A673 (cell line): ENCODE measurements at places on chromosomes 6 and 20. TPM values are rescaled to one million over a fixed set of nuclear protein-coding genes. Genes with fewer than 3 reads are reported as not detected.
A peak's percentile ranks its signal among the peaks of the same experiment; 100 is the strongest.

DNA sequence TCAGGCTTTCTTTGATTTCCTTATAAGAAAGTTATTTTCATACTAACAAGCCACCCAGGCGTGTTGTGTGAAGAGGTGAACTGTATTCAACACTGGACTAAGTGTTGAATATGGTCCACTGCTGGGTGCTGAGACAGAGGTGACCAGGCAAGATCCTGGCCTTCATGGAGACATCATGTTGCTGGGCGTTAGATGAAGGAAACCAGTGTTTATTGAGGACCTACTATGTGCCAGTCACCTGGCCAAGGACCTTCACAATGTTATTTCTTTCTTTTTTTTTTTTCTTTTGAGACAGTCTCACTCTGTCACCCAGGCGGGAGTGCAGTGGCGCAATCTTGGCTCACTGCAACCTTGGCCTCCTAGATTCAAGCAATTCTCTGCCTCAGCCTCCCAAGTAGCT is 1.9 kb upstream of the TREML1 start:
- no peak overlapping the region for H3K4me3 ChIP-seq
- no peaks in the 10 kb centered on the region for H3K36me3 ChIP-seq
- no peak overlapping the region for H3K27ac ChIP-seq
- DNase-seq, result no peak

- H3K27me3 ChIP-seq, result no peaks in the 10 kb centered on the region
- H3K4me3 ChIP-seq, result no peak overlapping the region
- DNase-seq, result no peak
- no peaks in the 10 kb centered on the region for H3K36me3 ChIP-seq
Measured at GRCh38 chr20:15071085-15071808, 733.8 kb upstream of the FLRT3 start.

GRCh38 chr6:42315991-42316970 is 98.6 kb upstream of the MRPS10 start:
- H3K4me3 ChIP-seq, result no peak overlapping the region
- no peak overlapping the region for H3K27ac ChIP-seq
- no peaks in the 10 kb centered on the region for H3K27me3 ChIP-seq
- no peaks in the 10 kb centered on the region for H3K4me1 ChIP-seq
- DNase-seq, result no peak
- no peaks in the 10 kb centered on the region for H3K36me3 ChIP-seq

- H3K27ac ChIP-seq, result no peak overlapping the region
- H3K4me1 ChIP-seq, result no peaks in the 10 kb centered on the region
- no peak overlapping the region for H3K4me3 ChIP-seq
- DNase-seq, result no peak
- H3K27me3 ChIP-seq, result peaks cover 3% of the 10 kb centered on the region
- no peaks in the 10 kb centered on the region for H3K36me3 ChIP-seq
Measured at GRCh38 chr6:25703005-25703404, 51.0 kb downstream of the SCGN start.

DNA sequence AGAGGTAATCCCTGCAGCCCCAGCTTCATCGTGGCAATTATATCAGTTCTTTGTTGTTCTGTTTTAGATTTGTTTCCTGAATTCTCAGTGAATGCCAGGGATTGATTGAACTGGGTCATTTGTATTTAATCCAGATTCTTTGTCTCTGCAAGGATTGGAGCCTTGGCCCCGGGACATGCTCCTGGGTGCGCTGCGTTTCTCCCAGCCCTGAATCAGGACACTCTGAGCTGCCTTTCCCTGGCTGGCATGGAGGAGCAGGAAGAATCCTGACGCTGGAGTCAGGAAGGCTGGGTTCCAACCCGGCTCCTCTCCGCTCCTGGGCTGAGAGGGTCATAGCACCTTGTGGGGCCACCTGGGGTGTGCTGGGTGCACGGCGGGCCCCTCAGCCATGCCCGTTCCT is 545.6 kb downstream of the QKI start:
- no peaks in the 10 kb centered on the region for H3K27me3 ChIP-seq
- H3K4me3 ChIP-seq, result no peak overlapping the region
- no peak for DNase-seq
- H3K4me1 ChIP-seq, result peaks cover 6% of the 10 kb centered on the region

- H3K36me3 ChIP-seq, result no peaks in the 10 kb centered on the region
- DNase-seq, result peak; percentile 58
- peaks cover 60% of the 10 kb centered on the region for H3K4me1 ChIP-seq
- no peak overlapping the region for H3K4me3 ChIP-seq
- H3K27me3 ChIP-seq, result no peaks in the 10 kb centered on the region
Measured at GRCh38 chr6:140077827-140078560, 703.5 kb upstream of the CITED2 start.

- no peaks in the 10 kb centered on the region for H3K4me1 ChIP-seq
- no peaks in the 10 kb centered on the region for H3K27me3 ChIP-seq
- no peaks in the 10 kb centered on the region for H3K36me3 ChIP-seq
- H3K4me3 ChIP-seq, result no peak overlapping the region
Measured at GRCh38 chr6:109872549-109872948, 105.6 kb upstream of the GPR6 start.

GRCh38 chr6:135062735-135063134 is 8.1 kb upstream of the HBS1L start:
- no peaks in the 10 kb centered on the region for H3K4me1 ChIP-seq
- peak; percentile 34 for DNase-seq
- H3K36me3 ChIP-seq, result no peaks in the 10 kb centered on the region
- H3K4me3 ChIP-seq, result no peak overlapping the region

DNA sequence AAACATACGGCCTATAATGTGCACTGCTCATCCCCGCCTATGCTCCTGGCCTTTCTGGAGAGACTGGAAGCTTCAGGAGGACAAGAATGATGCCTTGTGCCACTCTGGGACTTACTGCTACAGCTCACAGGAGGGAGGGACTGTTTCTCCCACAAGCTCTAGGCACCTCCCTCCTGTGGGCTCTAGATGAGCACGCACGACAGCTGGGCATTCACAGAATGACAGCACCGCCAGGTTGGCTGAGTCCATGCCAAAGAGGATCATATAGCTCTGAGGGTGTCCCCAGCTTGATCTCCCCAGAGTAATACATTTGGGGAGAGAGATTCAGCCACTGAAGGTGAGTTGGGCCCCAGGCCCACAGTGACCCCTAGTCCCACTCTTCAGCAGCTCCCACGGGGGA is 10.1 kb upstream of the PGC start:
- no peaks in the 10 kb centered on the region for H3K27me3 ChIP-seq
- H3K27ac ChIP-seq, result no peak overlapping the region
- no peaks in the 10 kb centered on the region for H3K36me3 ChIP-seq
- H3K4me1 ChIP-seq, result no peaks in the 10 kb centered on the region
- no peak for DNase-seq
- no peak overlapping the region for H3K4me3 ChIP-seq

GRCh38 chr6:154878871-154879491 is 116.1 kb upstream of the TIAM2 start:
- no peaks in the 10 kb centered on the region for H3K4me1 ChIP-seq
- no peaks in the 10 kb centered on the region for H3K27me3 ChIP-seq
- no peak overlapping the region for H3K27ac ChIP-seq
- no peak for DNase-seq
- no peaks in the 10 kb centered on the region for H3K36me3 ChIP-seq

DNA sequence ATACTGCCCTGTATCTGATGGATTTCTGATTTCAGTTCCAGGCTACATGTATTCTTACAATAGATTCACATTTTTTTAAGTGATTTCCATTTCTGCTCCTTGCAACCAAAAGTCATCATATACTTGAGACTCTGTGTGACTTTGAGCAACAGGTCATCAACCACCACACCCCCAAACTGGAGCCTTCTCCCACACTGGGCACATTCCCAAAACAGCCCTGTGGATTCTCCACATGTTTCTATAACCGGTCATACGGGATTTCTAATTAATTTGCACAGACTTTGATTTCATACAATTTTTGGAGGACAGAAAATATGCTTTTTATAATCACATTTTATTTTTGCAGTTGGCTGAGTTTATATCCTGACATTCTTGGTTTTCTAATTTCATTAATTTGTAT is 317.2 kb upstream of the ID4 start:
- H3K4me3 ChIP-seq, result no peak overlapping the region
- no peaks in the 10 kb centered on the region for H3K27me3 ChIP-seq
- H3K4me1 ChIP-seq, result no peaks in the 10 kb centered on the region
- DNase-seq, result no peak
- no peaks in the 10 kb centered on the region for H3K36me3 ChIP-seq

DNA sequence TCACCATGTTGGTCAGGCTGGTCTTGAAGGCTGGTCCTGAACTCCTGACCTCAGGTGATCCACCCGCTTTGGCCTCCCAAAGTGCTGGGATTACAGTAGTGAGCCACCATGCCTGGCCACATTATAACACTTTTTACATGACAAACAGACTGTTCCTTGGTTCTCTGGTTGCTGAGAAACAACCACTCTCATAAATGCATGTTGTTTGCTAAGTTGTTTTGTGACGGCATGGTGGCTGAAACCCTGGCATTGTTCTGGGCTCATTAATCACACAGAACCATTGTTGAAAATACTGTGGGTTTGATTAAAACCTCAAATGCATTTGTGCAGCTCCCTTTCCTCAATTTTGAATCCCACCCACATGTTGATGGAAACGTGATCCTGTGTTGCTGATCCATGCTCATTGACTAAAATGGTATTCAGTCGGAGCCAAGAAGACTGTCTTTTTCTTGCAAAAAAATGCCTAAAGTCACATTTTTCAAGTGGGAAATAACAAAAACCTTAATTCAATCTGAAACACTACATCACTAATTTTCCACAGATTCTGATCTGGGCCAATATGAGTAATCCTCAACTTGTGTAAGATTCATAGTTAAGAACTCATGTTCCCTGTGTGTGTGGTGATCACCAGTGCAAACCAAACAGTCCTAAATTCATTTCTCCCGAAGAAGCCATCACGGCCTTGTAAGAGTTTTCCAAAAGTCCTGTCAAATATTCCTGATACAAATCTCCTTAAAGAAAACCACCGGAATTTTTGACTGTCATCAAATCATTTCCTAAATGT is 132.8 kb downstream of the FNDC1 start:
- H3K27ac ChIP-seq, result no peak overlapping the region
- DNase-seq, result no peak
- H3K27me3 ChIP-seq, result peaks cover 4% of the 10 kb centered on the region
- no peak overlapping the region for H3K4me3 ChIP-seq

GRCh38 chr6:99501762-99502161 is 13.5 kb downstream of the USP45 start:
- H3K27me3 ChIP-seq, result no peaks in the 10 kb centered on the region
- H3K4me1 ChIP-seq, result peaks cover 23% of the 10 kb centered on the region
- H3K27ac ChIP-seq, result no peak overlapping the region
- H3K4me3 ChIP-seq, result no peak overlapping the region
- DNase-seq, result no peak

DNA sequence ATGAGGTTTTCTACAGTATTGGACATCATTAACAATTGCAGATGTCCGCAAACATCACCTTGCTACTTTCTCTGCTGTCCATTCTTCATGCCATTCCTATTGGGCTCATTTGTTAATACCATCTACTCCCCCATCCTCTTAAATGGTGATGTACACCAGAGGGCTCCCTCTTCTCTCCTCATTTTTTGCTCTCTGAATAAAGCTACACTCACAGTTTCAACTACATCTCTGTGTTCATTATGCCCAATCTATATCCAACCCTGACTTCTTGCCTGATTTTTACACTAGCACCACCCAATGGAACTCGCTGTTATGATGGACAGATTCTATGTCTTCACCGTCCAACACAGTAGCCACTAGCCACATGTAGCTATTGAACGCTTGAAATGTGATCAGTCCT is 288.1 kb upstream of the ID4 start:
- no peak overlapping the region for H3K27ac ChIP-seq

GRCh38 chr6:127131275-127131674 is 12.8 kb downstream of the RSPO3 start:
- H3K4me3 ChIP-seq, result no peak overlapping the region
- H3K4me1 ChIP-seq, result peaks cover 10% of the 10 kb centered on the region
- no peaks in the 10 kb centered on the region for H3K27me3 ChIP-seq
- DNase-seq, result no peak
- H3K27ac ChIP-seq, result no peak overlapping the region
- no peaks in the 10 kb centered on the region for H3K36me3 ChIP-seq

GRCh38 chr6:138456401-138456790 is 42.9 kb downstream of the NHSL1 start:
- DNase-seq, result no peak
- H3K4me1 ChIP-seq, result peaks cover 20% of the 10 kb centered on the region
- no peaks in the 10 kb centered on the region for H3K36me3 ChIP-seq
- H3K4me3 ChIP-seq, result no peak overlapping the region

DNA sequence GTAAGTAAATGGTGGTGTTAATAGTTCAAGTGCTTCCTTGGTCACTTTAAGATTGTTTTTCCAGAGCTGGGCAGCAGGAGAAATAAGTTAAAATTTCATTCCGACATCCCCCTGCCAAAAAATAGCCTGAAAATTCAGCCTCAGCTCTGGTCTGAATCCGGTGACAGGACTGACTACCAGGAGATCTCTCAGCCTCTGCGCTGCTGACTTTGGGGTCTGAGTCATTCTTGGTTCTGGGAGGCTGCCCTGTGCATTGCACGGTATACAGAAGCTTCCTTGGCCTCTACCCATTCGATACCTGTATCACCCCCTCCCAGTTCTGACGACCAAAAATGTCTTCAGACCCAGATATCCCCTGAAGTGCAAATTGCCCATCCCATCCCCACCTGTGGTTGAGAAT is 36.3 kb upstream of the TFAP2C start:
- H3K4me1 ChIP-seq, result no peaks in the 10 kb centered on the region
- H3K36me3 ChIP-seq, result no peaks in the 10 kb centered on the region
- H3K4me3 ChIP-seq, result no peak overlapping the region
- H3K27me3 ChIP-seq, result no peaks in the 10 kb centered on the region

The OR12D3 gene
- not detected in 2 replicates for total RNA-seq

The CCN5 gene
- not detected in 2 replicates for total RNA-seq

The NNAT gene
- total RNA-seq, result not detected in 2 replicates

The CST4 gene
- total RNA-seq, result not detected in 2 replicates

The RAET1G gene
- 0.45 TPM in 1 of 2 replicates, not detected in the other for total RNA-seq

The HLA-DPB1 gene
- total RNA-seq, result 2.3 and 2.7 TPM in 2 replicates

The MUCL3 gene
- total RNA-seq, result not detected in 2 replicates
